ENCODE measurements at places on chromosomes 12 and 14. TPM values are rescaled to one million over a fixed set of nuclear protein-coding genes. Genes with fewer than 3 reads are reported as not detected.

DNA sequence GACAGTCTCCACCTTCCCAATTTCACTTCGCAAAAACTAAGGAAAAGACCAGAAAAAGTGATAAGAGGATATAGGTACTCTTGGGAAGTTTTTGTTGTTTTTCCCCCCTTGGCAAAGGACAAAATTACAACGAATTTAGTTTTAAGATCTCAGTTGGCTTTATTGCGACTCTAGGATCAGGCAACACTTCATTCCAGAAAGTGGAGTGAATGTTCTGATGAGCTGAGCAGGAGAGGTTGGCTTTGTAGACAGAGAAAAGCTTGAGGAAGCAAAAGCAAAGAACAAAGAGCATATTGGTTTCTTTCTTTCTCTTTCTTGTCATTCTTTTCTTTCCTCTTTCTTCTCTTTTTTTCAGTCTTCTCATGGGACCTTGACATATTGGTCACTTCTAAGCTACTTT, 640 bp upstream of the ZFYVE1 start:
- no peak for DNase-seq

Gene CACNA1C
- polyA plus RNA-seq: not detected

Gene LUM
- polyA plus RNA-seq: 0.37 TPM

GRCh38 chr14:72558721-72559120, 335.2 kb downstream of the DPF3 start:
- DNase-seq: peak; percentile 55

DNA sequence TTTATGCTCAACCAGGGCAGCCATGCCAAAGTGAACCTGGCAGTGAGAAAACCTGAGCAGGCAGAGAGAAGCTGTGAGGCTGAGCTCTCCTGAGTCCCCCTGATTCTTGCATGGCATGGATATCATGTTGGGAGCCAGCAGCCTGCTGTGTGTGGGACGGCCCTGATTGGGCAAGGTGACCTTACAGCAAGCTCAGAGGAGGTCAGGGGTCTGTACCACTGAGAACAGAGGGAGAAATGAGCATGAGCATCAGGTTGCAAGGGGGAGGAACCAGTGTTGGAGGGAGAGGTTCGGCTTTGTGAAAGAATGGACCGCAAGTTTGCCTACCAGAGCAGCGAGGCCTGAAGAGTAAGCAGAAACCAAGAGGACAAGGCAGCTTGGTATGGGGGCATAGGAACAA, 59.1 kb upstream of the PTGR2 start:
- no peak for DNase-seq

Gene KRT78
- polyA plus RNA-seq: 1.7 TPM

- no peak for DNase-seq
Observed at GRCh38 chr12:6551496-6552139, 4.2 kb downstream of the IFFO1 start.

DNA sequence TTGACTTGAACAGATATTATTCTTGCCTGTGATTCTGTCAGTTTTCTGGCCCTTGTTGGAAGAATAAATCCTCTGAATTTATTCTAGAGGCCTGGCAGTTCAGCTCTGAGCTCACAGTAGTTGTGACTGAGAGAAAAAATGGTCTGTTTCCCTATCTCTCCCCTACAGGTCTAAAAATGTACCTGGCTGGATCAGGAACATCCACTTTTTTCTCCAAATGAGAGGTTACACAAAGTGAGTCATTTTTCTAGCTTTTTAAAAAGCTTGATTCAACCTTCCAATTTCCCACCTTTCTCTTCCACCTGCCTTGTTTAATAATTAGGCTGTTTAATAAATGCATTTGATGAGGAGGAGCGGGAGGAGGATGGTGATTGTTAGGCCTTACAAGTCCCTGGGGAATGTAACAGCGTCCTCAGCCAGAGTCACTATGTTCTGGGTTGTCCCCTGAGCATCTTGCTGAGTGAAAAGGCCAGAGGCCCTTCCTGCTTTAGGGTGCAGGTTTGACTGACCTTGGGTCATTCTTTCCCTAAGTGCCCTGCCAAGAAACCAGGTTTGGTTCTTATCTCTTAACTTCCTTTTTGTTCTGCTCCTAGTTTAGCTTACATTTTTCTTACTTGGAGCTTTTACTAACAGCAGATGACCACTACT, 91.7 kb upstream of the FUT8 start:
- DNase-seq: no peak

GRCh38 chr12:96020314-96021003, 14.9 kb downstream of the LTA4H start:
- DNase-seq: no peak

- no peak for DNase-seq
Observed at GRCh38 chr14:62661818-62662217, 383.4 kb downstream of the KCNH5 start.

Gene ST8SIA1
- 0.46 TPM for polyA plus RNA-seq

Gene GLI1
- polyA plus RNA-seq: 1.2 TPM

DNA sequence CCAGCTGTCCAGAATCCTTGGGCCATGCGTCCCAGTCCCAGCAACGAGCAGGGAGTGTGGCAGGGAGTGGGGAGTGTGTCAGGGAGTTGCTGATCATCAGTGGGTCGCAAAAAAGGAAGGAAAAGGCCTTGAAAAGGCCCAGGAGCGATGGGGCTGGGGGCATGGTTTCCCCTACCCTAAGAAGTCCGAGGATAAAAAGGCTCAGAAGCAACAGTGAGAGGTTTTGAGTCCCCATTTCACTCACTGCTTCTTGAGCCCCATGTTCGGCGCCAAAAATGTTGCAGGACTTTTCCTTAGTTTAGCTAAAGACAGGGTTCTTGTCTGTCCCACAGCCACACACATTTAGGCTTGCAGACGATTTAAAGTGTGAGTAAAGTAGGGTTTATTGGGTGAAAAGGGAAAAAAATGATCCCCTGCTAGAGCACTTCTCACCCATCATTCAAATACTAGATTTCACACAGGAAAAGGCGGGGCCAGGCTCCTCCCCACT, 189.5 kb downstream of the KCNC2 start:
- no peak for DNase-seq

Gene TCL1B
- polyA plus RNA-seq: not detected

GRCh38 chr14:50871228-50871627, 625 bp upstream of the ABHD12B start:
- no peak for DNase-seq

DNA sequence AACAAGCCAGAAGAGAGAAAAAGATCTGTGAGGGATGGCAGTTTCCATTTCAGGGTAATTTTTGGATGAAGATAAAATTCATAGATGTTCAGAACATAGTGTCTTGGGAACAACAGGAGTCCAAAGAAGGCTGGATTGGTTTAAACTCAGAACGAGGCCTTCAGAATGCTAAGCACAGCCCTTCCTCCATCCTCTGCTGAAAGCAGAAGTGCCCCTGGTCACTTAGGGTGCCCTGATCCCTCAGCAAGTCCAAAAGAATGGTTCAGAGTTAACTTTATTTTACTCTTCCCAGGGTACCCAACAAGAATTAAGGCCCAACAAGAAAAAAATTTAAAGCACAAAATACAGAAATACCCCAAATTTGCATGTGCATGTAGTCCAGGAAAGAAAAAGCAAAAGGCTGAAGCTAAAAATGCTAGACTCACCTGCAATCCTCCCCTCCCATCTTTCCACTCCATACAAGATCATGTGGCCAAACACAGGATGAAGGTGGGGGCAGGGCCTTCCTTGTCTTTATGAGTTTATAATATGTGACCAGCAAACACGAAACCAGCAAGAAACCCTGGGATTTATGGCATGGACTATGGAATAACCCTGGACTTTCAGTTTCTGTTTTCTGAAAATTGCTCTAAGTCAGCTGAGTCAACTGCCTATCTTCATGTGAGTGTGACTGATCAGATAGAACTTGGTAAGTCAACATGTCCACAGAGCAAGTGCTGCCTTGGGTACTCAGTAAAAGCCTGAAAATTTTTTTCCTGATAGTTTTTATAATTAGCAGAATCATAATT, 21.2 kb downstream of the MAX start:
- no peak for DNase-seq

- no peak for DNase-seq
Observed at GRCh38 chr12:24561882-24562770, 386.8 kb downstream of the BCAT1 start.

- no peak for DNase-seq
Observed at GRCh38 chr14:92519246-92520101, 5.9 kb downstream of the RIN3 start.

DNA sequence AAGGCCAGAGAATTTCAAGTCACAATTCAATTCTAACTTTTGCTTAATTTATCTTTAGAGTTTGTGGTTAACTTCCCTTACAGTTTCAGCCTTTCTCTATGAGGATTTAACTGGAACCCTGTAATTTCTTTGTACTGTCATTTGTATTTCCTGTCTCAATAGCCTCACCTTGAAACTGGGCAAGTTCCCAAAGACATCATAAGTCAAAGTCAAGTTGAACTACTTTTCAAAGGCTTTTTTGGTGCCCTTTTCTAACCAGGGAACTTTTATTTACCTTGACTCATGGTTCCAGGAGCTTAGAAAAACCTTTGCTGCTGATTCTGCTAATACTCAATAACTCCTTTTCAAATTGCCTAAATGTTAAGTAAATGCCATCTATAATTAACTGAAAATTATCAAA, 200.8 kb upstream of the KRR1 start:
- no peak for DNase-seq

Gene PLCZ1
- polyA plus RNA-seq: 0.15 TPM

Gene TGM1
- polyA plus RNA-seq: 13.5 TPM

GRCh38 chr12:108646600-108647579, 13.2 kb upstream of the SELPLG start:
- DNase-seq: no peak

DNA sequence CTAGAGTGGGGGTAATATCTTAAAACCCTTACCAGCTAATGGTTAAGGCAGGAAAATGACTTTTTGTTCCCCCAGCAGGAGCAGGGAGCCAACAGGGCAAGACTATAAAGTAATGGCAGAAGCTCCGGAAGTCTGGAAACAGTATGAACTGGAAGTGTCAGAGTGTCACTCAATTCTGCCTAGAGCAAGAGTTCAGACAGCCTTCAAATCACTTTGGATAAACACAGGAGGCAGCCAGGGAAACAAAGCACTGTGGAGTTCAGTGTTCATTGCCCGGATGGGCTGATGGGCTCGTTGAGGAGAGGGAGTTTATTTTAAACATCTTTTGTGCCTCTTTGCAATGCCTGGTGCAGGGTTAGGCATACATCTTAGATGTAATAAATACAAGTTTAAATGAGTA, 16.5 kb upstream of the DYRK2 start:
- no peak for DNase-seq

GRCh38 chr14:65255583-65256461, 153.5 kb upstream of the MAX start:
- DNase-seq: no peak

Gene TAS2R43
- not detected for polyA plus RNA-seq

Gene PTPRO
- 0.14 TPM for polyA plus RNA-seq

DNA sequence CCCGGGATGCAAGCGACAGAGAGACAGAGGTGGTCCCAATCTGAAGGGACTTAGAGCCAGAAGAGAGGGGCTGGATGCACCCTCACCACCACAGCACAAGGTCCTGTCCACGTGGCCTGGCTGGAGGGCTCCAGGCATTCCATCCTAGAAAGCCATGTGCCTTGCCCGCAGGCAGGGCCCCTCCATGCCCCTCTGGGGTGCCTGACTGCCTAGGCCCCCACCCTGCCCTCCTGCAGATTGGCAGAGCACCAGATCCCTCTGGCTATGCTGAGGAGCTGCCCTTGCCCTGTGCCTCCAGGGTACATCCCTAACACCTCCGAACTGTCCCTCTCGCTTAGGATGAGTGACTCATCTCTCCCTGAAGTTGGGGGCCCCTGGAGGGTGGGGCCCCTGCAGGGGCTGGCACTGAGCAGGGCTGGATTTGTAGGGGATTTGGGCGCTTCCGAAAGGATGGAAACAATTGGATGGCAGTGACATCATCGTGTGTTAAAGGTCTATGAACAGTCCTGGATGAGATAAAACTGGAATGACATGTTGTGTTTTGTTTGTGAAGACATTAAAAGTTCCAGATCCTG, 50.9 kb downstream of the CHGA start:
- no peak for DNase-seq

Gene TAS2R42
- not detected for polyA plus RNA-seq

Gene LTBP2
- 40.7 TPM for polyA plus RNA-seq

DNA sequence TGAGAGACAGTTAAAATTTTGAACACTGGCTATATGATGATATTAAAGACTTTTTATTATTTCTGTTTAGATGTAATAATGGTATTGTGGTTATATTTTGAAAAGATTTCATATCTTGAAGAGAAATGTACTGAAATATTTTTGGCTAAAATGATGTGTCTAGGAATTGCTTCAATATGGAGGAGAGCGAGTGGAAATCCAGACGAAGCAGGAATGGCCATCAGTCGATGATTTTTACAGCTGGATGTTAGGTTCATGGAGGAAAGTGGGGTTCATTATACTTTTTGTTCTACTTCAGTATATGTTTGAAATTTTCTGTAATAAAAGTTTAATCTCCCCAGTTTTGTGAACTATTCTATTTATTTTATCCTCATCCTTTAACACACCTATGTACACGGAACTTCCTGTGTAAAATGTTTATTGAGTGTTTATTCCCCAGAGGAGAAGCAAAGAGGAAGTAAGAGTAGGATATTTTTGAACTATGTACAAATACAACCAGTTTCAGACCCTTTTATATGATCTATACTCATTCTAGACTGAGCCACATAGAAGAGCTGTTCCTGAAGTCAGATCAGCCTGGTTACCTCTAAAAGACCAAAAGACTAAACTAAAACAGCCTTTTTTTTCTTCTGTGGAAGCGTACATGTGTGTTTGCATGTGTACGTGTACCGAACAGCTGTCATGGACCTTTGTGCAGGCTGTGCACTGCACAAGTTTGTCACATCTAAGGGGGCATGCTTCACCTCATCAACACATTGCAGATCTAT, 211.0 kb upstream of the NUDT4 start:
- DNase-seq: no peak

Gene TAS2R30
- polyA plus RNA-seq: 0.03 TPM

- DNase-seq: no peak
Observed at GRCh38 chr14:31024010-31024480, 1.4 kb upstream of the AP4S1 start.

Gene KCTD10
- polyA plus RNA-seq: 84.5 TPM

DNA sequence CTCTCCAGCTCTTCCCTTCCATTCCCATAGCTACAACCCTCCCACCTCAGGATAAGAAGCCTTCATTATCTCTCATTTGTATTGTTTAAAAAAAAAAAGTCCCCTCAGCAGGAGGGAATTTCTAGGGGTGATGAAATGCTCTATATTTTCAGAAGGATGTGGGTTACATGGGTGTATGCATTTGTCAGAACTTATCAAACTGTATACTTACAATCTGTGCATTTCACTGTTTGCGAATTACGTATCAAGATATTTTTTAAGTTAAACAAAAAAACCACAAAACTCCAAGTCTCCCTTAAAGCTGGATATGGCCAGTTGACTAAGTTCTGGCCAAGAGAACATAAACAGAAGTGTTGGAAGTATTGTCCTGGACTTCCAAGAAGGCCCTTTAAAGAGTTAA, 2.0 kb upstream of the FKBP11 start:
- no peak for DNase-seq

Measured in keratinocyte (primary cell).